ENCODE measurements at places on chromosomes 12 and 14.
A peak's percentile ranks its signal among the peaks of the same experiment; 100 is the strongest.

DNA sequence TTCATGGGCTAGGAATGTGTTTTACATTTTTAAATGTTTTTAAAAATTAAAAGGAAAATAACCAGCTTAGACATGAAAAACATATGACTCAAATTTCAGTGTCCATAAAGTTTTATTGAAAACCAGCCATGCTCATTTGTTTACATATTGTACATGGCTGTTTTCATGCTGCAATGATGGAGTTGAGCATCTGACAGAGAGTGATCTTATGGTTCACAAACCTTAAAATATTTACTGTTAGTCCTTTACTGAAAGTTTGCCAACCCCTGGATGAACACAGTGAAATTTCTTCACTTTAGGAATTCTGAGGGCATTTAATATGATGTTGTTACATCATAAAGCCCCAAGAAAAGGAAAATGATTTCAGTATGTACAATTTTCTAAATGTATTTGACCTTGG, 16.1 kb downstream of the RASSF9 start:
- DNase-seq = no peak

DNA sequence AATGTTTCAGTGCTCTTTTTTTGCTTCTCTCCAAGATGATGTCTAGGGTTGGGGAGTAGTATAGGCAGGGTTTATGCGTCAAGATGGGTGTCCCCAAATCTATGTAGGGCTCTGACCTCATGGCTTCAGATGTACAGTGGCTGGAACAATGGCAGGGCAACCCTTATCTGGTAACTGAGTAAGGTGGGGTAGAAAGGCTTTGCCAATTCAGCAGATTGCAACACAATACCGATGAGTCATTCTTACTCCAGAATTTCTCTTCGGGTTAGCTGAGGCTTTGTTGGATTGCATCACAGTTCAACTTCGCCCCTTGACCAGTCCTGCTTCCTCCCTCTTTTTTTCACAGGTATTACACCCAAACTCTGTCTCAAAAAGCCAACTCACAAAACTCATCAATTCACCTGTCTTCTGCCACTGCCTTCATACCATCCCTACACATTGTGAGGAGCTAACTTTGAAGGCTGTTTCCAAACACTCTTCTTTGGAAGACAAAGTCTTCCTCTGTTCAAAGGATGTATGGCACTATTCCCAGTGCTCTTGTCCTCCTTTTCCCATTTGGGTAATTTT, 190.2 kb upstream of the CNOT2 start:
- DNase-seq = peak; percentile 72

GRCh38 chr12:12564911-12565310, 2.2 kb upstream of the DUSP16 start:
- no peak for DNase-seq

GRCh38 chr12:97876780-97877179, 414.2 kb downstream of the RMST start:
- no peak for DNase-seq

DNA sequence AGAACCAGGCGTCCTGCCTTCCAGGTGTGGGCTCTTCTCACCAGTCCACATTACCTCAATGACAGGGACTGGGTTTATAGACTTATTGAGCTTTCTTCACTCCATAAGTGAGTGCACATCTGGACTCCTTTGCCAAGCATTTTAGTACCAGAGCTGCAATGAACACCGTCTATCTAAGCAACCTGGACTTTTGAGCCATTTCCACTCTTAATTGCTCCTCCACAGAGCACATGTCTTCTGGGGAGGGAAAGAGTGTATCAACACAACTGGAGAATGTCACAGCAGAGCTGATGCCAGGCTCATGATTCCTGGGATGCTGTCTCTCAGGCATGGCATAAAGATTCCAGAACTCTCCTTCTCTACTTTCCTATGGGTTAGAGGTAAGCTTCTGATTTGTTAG, 43.0 kb upstream of the BDKRB2 start:
- DNase-seq = no peak

DNA sequence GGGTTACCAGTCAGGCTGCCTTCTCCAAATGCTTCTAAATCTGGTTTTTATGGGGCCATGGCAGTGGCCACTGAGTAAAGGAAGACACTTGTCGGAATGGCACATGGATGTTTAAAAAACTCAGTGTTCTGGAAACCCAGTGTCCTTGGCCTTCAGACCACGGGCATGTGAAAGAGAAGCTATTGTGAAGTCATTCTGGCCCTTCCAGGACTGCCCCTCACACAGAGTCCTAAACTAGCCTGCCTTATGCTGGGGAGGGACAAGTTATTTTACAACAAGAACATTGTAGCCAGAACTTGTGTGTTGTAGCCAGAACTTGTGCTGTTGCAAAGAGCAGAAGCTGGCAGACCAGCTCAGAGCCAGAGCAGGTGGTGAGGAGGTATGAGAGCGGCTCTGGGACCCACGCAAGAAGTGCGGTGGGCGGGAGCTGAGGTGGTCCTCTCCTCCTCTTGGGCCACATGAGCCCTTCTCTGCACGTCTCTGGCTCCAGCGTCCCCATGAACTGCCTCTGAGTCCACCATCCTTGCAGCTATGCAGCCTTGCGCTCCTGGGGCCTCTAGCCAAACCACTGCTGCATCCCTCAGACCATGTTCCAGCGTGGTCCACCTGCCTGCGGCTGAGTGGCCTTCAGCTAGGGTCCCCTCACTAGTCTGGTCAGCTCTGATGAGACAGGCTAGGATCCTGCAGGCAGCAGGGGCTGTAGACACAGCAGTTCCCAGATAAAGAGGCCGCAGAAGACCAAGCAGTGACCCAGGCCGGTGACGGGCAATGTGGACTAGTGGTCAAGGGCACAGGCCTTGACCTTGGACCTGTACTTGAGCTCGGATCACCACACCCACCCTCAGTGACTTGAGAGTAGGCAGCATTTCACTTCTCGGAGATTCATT, 32.5 kb downstream of the MMAB start:
- no peak for DNase-seq

GRCh38 chr14:55547650-55548315, 32.2 kb upstream of the KTN1 start:
- no peak for DNase-seq

All from suppressor macrophage treated with lipopolysaccharide for 1 hour (primary cell).